Dermis blood vessel endothelial cell (primary cell): ENCODE measurements at places on chromosomes 1 and 21. TPM values are rescaled to one million over a fixed set of nuclear protein-coding genes. Genes with fewer than 3 reads are reported as not detected.

DNA sequence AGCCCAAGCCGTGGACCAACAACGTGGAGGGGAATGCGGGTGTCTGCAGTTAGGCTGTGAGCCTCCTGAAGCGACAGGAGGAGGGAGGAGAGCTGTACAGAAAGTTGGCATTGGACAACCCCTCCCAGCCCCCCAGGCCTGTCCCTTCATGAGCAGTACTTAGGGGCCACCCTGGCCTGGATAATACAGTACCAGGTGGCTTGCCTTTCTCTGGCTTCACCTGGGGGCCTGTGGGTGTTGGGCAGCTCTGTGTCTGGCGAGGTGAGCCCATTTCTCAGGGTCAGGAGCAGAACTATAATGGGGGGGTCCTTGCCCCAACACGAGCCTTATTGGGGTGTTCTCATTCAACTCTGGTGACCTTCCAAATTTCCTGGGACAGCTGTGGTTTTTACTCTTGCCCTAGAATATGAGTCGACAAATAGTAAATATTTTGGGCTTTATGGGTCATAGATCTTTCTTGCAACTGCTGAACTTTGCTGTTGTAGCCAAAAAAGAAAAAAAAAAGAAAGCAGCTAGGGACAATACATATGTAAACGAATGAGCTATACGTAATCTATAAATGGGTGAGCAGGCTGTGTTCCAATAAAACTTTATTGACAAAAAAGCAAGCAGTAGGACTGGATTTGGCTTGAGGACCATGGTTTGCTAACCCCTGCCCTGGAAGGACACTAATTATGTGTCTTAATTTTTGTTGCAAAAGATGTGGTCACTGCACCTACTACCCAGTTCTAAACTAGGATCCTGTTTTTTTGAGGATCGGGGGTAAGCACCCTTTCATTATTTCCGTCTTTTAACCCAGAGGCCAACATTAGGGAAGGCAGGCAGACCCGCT is 11.4 kb downstream of the COQ8A start:
- DNase-seq = no peak

- no peak for DNase-seq
These were observed 79.4 kb downstream of the RPE65 start for GRCh38 chr1:68370101-68370915.

- DNase-seq = no peak
These were observed 345.7 kb downstream of the ZNF326 start for GRCh38 chr1:90340606-90341005.

GRCh38 chr21:20250337-20250736 is 747.9 kb upstream of the NCAM2 start:
- no peak for DNase-seq

The PRDX1 gene
- 698 and 775 TPM in 2 replicates for total RNA-seq

- DNase-seq = no peak
These were observed 31.6 kb upstream of the KIF1B start for GRCh38 chr1:10178597-10179405.

GRCh38 chr1:231500666-231501065 is 27.8 kb upstream of the TSNAX start:
- DNase-seq = no peak

The KIF21B gene
- total RNA-seq = 2.2 and 4.4 TPM in 2 replicates

- DNase-seq = peak; percentile 2
These were observed 376.3 kb upstream of the CAMK1G start for GRCh38 chr1:209207126-209207700.

The AMPD1 gene
- not detected in 2 replicates for total RNA-seq

- DNase-seq = no peak
These were observed 245.8 kb downstream of the SPATA17 start for GRCh38 chr1:217876896-217877295.

- peak; percentile 95 for DNase-seq
These were observed 36.2 kb upstream of the IPO9 start for GRCh38 chr1:201792534-201793305.

DNA sequence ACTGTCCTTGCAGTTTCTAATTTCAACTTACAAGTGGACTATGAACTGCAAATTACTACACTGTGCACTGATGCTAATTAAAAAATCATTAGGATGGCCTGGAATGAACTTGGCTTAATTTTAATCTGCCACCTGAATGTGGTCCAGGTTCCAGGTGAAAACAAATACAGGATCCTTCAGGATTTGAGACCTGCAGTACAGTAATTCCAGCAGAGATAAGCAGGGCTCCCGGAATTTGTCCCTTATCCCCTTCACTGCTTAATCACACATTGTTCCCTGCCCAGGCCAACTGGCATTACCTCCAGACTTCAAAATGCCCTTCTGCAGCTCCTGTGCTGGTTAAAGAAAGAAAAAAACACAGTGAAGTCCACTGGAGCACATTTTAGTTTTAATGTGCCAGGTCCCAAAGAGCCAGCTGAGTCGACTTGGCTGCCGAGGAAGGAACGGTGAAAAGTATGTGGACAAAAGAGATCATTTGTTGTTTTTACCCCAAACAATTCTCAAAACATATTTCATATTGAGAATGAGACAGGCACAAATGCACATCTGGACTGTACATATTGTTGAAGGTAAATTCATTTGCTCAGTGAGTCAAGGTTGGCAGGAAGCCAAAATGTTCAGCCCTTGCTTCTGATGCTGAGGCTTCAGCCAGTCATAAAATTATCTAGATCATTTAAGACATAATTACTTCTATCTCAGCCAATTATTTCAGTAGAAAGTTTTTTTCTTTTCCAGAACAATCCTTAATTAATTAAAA is 28.3 kb downstream of the DEGS1 start:
- DNase-seq = peak; percentile 88

DNA sequence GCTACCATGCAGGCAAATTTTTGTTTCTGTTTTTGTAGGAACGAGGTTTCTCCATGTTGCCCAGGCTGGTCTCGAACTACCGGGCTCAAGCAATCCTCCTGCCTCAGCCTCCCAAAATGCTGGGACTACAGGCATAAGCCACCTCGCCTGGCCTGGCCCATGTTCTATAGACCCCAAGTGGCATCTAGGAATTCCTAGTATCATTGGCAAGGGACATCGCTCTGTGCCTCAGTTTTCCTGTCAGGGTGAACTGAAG is 14.5 kb downstream of the NES start:
- DNase-seq = no peak

The SPATC1L gene
- 6.1 and 9.4 TPM in 2 replicates for total RNA-seq

DNA sequence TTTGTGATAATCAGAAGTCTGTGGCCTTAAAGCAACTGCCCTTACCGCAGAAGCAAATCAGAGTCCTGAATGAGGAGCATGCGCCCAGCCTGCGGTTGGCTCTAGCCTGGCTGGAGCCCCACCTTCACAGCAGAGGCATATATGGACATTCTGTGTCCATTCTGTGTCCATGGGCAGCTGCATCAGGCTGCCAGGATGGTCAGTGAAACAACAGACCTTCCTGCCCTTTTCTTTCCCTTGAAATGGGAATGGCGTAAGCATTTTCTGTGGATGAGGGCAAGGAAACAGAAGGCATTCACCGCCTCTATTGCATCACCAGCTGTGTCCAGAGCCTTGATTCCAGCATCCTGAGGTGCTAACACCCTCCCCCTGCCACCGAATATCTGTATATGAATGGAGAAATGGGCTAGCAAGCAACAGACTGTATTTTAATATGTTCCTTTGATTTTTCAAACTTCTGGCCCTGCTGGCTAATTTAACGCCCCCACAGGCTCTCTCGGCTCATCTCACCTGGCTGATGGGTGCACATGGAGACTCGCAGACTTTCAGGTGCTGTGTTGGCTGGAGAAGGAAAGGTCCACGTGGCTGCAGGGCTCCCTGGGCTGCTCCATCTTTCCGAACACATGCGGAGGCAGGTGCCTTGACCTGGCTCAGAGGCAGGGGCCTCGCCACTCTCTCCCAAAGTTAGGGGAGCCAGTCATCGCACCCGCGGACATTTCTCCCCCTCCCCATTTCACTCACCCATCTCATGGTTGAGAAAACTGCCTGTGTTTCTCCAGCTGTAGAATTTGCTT is 159.2 kb downstream of the GALNT2 start:
- no peak for DNase-seq

The MEGF6 gene
- 100 and 120 TPM in 2 replicates for total RNA-seq

- DNase-seq = no peak
These were observed 6.1 kb downstream of the IPO13 start for GRCh38 chr1:43952731-43953346.

DNA sequence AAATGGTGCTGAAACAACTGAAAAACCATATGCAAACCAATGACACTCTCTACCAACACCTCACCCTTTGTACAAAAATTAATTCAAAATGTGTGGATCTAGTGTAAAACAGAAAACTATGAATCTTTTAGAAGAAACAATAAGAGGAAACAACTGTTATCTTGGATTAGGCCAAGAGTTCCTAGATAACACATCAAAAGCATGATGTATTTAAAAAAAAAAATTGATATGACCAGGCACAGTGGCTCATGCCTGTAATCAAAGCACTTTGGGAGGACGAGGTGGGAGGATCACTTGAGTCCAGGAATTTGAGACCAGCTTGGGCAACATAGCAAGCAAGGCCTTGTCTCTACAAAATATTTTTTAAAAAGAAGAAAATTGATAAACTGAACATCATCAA is 79.0 kb downstream of the EIF4G3 start:
- peak; percentile 83 for DNase-seq

DNA sequence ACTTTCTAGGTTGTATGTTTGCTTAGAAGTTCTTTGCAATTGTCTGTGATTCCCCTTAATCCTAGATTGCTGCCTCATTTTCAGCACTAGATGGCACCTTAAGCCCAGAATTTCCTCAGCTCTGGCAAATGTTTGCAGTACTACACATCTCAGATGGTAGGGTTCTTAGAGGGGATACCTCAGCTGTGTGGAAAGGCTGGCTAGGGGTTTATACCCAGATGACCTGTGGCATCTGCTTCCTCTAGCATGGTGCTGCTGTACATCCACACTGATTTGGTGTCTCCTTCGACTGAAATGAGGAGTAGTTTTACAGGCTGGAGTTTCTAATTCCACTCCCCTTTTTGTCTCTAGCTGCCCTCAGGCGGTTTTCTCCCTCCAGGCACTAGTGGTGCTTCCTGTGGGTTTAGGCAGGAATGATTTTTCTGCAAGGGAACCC is 23.5 kb downstream of the ASB17 start:
- DNase-seq = peak; percentile 73

DNA sequence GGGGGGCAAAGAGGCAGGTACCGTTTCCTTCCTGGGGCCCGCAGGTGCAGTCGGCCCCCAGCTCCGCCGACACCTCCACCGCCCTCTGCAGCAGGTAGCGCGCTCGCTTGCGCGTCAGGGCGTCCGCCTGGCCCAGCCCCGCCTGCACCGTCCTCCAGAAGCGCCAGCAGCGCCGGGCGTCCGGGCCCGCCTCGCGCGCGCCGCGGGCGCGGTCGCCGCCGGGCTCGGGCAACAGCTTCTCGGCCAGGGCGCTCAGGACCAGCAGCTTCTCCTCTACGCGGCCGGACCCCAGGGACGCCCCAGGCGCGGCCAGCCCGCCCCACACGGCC is 863 bp downstream of the TARBP1 start:
- DNase-seq = peak; percentile 61

The TDRD10 gene
- total RNA-seq = 5.3 and 6.0 TPM in 2 replicates

The S100B gene
- not detected in 2 replicates for total RNA-seq

DNA sequence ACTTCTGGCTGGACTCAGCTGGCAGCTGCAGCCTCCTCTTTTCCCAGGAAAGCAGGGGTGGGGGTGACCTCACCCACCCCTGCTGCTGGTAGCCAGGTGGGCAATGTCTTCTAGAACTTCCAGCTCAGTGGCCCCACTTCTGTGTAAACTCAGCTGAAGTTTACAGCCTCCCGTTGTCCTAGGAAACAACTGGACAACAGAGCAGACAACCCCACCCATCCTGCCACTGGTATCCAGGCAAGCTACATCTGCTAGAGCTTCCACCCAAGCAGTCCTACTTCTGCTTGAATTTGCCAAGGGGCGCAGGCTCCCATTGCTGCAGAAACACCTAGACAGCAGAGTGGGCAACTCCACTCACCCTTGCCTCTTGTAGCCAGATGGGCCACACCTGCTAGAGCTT is 309.6 kb upstream of the BEND5 start:
- no peak for DNase-seq

DNA sequence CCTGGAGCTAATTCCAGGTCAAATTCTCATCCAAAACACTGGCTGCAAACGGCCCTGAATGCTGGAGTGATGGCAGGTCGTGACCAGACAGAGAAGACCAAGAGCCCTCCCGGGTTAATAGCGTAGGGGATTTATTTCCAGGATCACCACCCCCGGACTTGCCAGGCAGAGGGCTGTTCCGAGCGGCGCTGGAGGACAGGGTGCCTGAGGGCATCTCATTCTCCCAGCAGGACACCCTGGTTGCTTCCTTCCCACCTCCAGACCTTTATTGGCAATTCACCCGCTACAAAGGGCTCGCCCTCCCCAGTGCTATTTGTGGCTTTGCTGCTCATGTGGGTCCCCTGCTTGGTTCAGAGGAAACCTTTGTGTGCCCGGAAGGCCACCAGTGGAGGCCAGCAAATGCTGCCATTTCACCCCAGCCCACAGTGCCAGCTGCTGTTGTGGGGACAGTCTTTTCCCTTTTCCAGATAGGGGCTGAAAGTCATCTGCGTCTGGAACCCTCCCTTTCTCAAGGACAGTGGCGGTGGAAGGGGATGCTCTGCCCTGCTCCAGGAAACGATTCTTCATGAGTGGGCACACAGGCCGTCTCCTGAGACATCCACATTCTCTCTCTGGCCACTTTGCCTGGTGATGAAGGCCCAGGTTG is 19.0 kb upstream of the C1orf174 start:
- no peak for DNase-seq

GRCh38 chr1:182175361-182175931 is 113.9 kb upstream of the ZNF648 start:
- DNase-seq = no peak

- DNase-seq = peak; percentile 29
These were observed at the start of gene GBP4 for GRCh38 chr1:89198491-89199072. GBP4 (minus strand) TSS chr1:89198942; CDS start chr1:89198834, 108 bp downstream.

The BTBD19 gene
- 7.0 and 8.5 TPM in 2 replicates for total RNA-seq

The WNT3A gene
- total RNA-seq = not detected in 2 replicates

GRCh38 chr1:89552471-89553081 is 27.9 kb downstream of the LRRC8B start:
- DNase-seq = peak; percentile 39

The JTB gene
- 139 and 198 TPM in 2 replicates for total RNA-seq

GRCh38 chr1:67921725-67922489 is 88.6 kb upstream of the GNG12 start:
- peak; percentile 94 for DNase-seq

- no peak for DNase-seq
These were observed 118.9 kb upstream of the ZC3H11B start for GRCh38 chr1:219731771-219732170.

DNA sequence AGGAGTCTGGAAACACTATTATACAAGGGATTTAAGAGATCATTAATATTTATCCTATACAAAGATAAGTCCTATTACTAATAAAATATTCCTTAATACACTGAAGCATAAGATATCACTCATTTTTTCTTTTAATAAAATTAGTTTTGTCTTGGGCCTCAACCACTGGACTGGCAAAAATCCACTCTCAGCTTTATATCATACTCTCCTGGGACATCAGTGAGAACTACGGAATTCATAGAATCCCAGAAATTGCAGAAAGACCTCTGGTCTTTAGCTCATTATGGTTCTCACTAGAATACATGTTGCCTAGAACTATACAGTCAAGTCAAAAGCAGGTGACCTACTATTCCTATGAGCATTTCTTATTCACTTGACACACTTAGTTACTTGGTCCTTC is 285.0 kb downstream of the LRRC40 start:
- no peak for DNase-seq
